ENCODE measurements at places on chromosomes 12 and 14.

GRCh38 chr14:99257673-99258221, 14.2 kb downstream of the BCL11B start:
- no peak for DNase-seq

GRCh38 chr12:59867689-59868088, 271.9 kb downstream of the SLC16A7 start:
- no peak for DNase-seq

GRCh38 chr12:115710104-115710564, 567.4 kb downstream of the MED13L start:
- no peak for DNase-seq

DNA sequence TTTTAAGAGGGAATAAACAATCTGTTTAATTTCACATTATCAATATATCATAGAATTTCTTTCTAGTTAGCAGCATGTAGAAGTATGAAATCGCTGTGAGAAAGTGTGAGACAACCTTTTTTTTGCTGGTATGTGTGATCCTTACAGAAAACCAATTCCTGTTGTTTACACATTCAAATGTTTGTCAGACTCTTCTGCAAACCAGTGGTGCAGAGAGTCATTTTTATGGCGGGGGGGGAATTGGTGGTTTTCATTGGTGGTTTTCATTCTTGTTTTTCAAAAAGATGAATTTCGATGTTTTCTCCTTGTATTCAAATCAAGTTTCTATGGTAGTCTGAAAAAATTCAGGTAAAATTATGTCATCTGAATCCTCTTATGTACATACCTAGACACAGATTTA, 57.8 kb downstream of the SLC25A21 start:
- DNase-seq = no peak

- DNase-seq = no peak
Measured at GRCh38 chr12:31896514-31897039, 62.6 kb upstream of the RESF1 start.

DNA sequence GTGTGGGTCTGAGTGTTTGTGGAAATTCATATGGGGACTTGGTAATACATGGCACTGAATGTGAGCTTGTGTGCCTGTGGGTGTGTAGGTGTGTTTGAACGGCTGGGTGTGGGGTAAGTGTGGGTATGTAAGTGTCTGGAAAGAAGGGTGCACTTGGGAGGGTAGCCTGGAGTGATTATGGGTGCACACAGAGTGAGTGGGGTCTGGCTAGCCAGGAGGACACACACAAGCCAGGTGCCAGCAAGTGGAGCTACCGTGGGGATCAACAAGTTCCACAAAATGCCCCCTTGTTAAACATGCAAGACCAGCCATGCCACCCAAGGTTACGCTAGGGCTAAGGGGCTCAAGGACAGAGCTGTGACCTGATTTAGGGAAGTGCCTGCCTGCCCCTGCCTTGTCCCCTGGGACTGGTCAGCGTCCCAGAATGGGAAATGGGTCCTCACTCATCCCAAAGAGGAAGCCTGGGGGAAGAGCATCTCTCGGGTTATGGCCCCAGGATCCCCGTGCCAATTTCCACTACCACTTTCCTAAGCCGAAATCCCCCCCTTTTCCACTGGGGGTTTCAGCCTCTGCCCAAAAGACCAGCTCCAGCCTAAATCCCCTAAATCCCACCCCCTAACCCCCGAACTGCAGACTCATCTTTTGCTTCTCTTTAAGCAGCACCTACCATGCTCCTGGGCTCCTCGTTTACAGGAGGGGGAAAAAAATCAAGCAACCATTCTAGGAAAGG, 118.6 kb downstream of the DICER1 start:
- DNase-seq = no peak

DNA sequence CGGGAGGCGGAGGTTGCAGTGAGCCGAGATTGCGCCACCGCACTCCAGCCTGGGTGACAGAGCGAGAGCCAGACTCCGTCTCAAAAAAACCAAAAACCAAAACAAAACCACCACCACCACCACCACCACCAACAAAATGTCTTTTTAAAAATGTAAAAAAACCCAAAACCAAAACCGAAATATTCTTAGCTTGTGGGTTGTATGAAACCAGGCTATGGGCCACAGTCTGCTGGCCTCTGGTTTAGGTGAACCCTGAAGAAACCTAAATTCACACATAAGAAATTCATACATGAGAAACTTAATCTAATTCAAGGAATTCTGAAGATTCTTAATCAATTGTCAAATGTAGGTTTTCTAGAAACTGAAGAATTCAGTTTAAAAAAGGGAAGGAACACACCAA, 37.6 kb downstream of the INSM2 start:
- no peak for DNase-seq

- DNase-seq = no peak
Measured at GRCh38 chr14:48616931-48617330, 941.5 kb upstream of the MDGA2 start.

Data from lower lobe of right lung (tissue), 2 donors.